Immature natural killer cell (primary cell): ENCODE measurements at places on chromosomes 4 and X. TPM values are rescaled to one million over a fixed set of nuclear protein-coding genes. Genes with fewer than 3 reads are reported as not detected.

DNA sequence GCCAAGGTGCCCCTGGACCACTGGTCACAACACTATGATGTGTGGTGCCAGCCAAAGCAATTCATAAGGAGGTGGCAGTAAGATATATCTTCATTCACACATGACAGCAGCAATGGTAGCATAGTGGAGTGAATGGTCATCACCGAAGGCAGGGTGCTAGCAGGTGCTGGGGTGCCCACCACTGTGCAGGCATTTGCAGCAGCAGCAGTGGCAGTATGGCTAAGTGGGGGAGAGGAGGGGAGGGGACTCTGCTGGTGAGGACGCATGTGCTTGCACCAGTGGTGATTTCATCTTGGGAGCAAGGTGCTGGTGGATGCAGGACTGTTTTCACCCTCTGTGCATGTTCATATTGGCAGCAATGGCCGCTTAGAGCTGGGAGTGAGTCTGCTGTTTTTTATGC lies 419.1 kb upstream of the KLHL4 start:
- no peaks in the 10 kb centered on the region for H3K36me3 ChIP-seq
- no peak for DNase-seq
- H3K27me3 ChIP-seq, result no peaks in the 10 kb centered on the region
- no peak overlapping the region for H3K4me3 ChIP-seq

Gene ADH1A
- not detected for polyA plus RNA-seq

DNA sequence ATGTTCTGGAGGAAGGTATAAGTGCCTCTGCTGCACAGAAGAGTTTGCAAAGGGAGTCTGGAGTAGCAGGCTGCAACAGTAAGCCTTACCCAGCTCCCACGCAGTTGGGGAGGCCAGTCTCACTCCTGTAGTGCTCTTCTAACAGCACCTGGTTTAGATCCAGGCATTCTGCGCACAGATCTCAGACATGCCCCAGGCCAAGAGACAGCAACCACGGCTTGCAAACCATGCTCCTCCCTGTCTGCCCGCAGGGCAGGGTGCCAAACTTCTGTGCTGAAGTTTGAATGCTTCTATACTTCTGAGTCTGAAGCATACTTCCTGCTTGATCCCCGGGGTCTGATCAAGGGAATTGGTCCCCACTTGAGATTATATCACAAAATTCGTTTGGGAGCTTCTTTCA lies 106.3 kb downstream of the LINC00632 start:
- no peaks in the 10 kb centered on the region for H3K4me1 ChIP-seq
- no peak for DNase-seq
- no peaks in the 10 kb centered on the region for H3K27me3 ChIP-seq
- H3K4me3 ChIP-seq, result no peak overlapping the region
- no peak overlapping the region for H3K27ac ChIP-seq

DNA sequence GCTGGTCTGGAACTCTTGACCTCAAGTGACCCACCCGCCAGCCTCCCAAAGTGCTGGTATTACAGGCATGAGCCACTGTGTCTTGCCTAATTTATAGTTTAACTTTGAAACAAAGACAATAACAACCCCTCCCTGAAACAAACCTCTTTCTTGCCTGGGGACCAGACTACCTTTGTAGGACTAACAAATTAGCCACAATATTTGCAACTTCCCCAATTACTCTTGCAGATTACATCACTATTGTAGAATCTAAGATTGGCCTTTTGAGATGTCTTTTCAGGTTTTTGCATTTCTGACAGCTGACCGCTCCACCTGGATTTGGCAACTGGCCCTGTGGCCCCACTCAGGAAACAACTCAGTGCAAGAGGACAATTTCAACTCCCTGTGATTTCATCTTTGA lies 84.8 kb downstream of the AKAP4 start:
- H3K27ac ChIP-seq, result no peak overlapping the region
- peaks cover 1% of the 10 kb centered on the region for H3K27me3 ChIP-seq
- no peak for DNase-seq

Gene CAPN6
- polyA plus RNA-seq, result not detected

DNA sequence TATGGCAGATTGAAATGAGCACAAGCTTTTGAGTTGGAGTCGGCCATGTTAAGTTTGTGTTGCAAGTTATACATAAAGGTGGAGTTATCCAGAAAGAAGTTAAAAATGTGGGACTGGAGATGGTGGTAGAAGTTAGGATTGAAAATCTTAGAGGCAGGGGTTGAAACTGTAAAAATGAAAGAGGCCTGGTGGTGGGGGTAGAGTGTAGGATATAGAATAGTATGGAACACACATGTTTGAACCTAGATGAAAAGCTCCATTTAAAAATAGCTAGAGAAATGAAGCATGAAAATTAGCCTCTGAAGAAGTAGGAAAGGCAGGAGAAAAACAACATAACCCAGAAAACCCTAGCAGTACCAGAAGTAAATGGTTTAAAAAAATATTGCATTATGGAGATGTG lies 131.8 kb upstream of the ENPEP start:
- no peak for DNase-seq
- no peaks in the 10 kb centered on the region for H3K4me1 ChIP-seq
- H3K36me3 ChIP-seq, result no peaks in the 10 kb centered on the region
- H3K4me3 ChIP-seq, result no peak overlapping the region
- peaks cover 4% of the 10 kb centered on the region for H3K27me3 ChIP-seq

Gene MAGEE1
- polyA plus RNA-seq, result 3.6 TPM

- H3K27me3 ChIP-seq, result no peaks in the 10 kb centered on the region
- H3K4me1 ChIP-seq, result no peaks in the 10 kb centered on the region
These were observed 144.8 kb downstream of the MAD2L1 start for GRCh38 chr4:119921830-119922229.

DNA sequence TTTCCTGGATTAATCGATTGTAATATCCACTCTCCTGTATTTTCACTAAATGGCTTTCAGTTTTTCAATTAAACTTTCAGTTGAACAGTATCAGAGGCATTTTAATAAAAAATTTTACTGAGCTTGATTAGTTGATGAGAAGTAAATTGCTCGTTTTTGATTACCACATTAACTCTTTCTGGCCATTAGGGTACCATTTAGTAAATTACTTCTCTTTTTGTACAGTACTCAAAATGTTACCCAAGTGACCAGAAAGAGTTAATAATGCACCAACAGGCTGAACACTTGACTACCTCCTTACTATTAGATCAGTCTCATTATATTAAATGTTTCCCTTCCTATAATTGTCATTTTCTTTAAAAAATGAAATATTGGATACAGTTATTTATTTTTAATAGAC lies 289.2 kb downstream of the TENM3 start:
- no peaks in the 10 kb centered on the region for H3K36me3 ChIP-seq
- no peak for DNase-seq
- H3K4me3 ChIP-seq, result no peak overlapping the region
- peaks cover 2% of the 10 kb centered on the region for H3K27me3 ChIP-seq

Gene NAP1L2
- polyA plus RNA-seq, result 2.4 TPM

DNA sequence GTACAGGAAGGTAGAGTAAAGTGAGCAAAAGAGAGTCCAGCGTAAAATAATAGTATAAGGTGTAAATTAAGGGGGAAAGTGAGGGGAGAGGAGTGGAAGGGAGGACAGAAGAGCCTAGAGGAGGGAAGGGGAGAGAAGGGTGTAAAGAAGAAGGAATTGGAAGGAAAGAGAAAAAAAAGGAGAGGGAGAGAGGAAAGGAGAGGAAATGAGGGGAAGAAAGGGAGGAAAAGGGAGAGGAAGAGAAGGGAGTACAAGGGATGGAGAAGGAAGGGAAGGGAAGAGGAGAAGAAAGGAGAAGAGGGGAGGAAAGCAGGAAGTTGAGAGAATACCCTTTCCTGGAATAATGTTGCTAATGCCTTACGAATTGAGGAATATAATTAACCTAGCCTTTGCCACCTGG lies 3.3 kb upstream of the FAT4 start:
- no peak overlapping the region for H3K27ac ChIP-seq
- no peaks in the 10 kb centered on the region for H3K36me3 ChIP-seq
- DNase-seq, result no peak

GRCh38 chr4:136392576-136392975 lies 1139.7 kb downstream of the PCDH18 start:
- H3K27ac ChIP-seq, result no peak overlapping the region
- no peaks in the 10 kb centered on the region for H3K27me3 ChIP-seq
- H3K4me1 ChIP-seq, result no peaks in the 10 kb centered on the region
- no peak overlapping the region for H3K4me3 ChIP-seq
- no peaks in the 10 kb centered on the region for H3K36me3 ChIP-seq

Gene GAGE1
- not detected for polyA plus RNA-seq

DNA sequence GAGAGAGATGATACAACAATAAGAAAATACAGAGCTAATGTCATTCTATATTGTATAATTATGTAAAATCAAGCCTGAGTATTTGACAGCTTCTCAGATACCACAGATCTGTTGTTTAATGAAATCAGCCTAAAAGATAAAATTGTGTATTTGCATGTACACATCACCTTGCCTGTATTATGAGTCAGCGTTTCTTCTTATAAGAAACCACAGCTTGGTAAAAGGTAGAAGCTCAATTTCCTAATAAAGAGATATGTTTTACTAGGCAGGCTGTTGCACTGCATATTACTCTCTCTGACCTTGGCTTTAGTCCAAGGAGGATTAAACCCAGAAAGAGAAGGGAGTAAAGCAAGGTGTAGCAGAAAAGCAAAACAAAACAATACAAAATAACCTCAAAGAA lies 121.3 kb downstream of the PPARGC1A start:
- DNase-seq, result no peak
- no peaks in the 10 kb centered on the region for H3K36me3 ChIP-seq
- H3K4me1 ChIP-seq, result no peaks in the 10 kb centered on the region
- no peak overlapping the region for H3K4me3 ChIP-seq
- no peaks in the 10 kb centered on the region for H3K27me3 ChIP-seq

GRCh38 chr4:183347146-183347545 lies 24.9 kb upstream of the CLDN24 start:
- H3K4me3 ChIP-seq, result no peak overlapping the region

Gene GLRA3
- not detected for polyA plus RNA-seq

Gene THOC2
- 20.6 TPM for polyA plus RNA-seq

Gene CLCN3
- polyA plus RNA-seq, result 9.2 TPM

Gene LONRF3
- polyA plus RNA-seq, result 3.0 TPM

DNA sequence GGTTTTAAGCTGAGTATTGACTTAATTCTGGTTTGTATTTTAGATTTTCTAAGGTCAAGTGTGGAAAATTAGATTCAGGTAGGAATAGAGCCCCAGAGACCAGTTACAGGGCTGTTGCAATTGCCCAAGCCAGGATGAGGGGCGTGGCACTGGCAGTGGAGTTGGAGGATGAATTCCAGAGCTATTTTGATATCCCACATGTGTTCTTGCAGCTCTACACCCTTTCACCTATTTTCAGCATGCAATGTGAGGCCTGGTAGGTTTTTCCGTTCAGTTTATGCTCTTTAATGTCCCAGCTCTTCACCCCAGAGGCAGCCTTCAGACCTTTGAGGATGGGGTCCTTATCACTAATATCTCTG lies 17.9 kb upstream of the OGT start:
- no peak overlapping the region for H3K27ac ChIP-seq
- no peak overlapping the region for H3K4me3 ChIP-seq
- no peaks in the 10 kb centered on the region for H3K36me3 ChIP-seq
- DNase-seq, result no peak

DNA sequence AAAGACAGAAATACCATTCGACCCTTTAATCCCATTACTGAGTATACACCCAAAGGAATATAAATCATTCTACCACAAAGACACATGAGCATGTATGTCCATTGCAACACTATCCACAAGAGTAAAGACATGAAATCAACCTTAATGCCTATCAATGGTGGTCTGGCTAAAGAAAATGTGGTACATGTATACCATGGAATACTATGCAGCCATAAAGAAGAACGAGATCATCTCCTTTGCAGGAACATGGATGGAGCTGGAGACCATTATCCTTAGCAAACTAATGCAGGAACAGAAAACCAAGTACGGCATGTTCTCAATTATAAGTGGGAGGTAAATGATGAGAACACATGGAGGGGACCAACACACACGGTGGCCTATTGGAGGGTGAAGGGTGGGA lies 7.9 kb downstream of the SCLT1 start:
- H3K4me1 ChIP-seq, result peaks cover 53% of the 10 kb centered on the region
- DNase-seq, result no peak
- no peaks in the 10 kb centered on the region for H3K27me3 ChIP-seq
- no peak overlapping the region for H3K4me3 ChIP-seq
- peaks cover 20% of the 10 kb centered on the region for H3K36me3 ChIP-seq

DNA sequence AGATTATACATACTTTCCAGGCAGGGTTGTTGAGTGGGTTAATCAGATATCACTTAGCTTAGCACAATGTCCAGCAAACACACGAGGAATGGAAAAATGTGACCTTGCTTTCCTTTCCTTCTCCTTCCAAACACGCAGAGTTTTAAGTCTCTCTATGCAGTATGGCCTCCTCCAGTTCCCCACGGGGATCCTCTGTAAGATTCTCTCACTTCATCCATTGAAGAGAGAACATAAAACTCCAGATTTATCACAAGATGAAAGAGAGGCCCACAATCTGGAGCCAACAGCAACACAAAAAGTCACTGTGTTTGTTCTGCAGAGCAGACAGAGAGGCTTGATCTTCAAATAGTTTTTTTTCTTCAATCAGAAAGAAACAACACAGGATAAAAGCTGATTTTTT lies 336.8 kb upstream of the CLNK start:
- no peaks in the 10 kb centered on the region for H3K4me1 ChIP-seq
- no peaks in the 10 kb centered on the region for H3K36me3 ChIP-seq
- DNase-seq, result no peak
- no peaks in the 10 kb centered on the region for H3K27me3 ChIP-seq

GRCh38 chr4:180219080-180219479 lies 2024.1 kb upstream of the TENM3 start:
- no peaks in the 10 kb centered on the region for H3K27me3 ChIP-seq
- no peak for DNase-seq
- H3K4me3 ChIP-seq, result no peak overlapping the region
- no peak overlapping the region for H3K27ac ChIP-seq

DNA sequence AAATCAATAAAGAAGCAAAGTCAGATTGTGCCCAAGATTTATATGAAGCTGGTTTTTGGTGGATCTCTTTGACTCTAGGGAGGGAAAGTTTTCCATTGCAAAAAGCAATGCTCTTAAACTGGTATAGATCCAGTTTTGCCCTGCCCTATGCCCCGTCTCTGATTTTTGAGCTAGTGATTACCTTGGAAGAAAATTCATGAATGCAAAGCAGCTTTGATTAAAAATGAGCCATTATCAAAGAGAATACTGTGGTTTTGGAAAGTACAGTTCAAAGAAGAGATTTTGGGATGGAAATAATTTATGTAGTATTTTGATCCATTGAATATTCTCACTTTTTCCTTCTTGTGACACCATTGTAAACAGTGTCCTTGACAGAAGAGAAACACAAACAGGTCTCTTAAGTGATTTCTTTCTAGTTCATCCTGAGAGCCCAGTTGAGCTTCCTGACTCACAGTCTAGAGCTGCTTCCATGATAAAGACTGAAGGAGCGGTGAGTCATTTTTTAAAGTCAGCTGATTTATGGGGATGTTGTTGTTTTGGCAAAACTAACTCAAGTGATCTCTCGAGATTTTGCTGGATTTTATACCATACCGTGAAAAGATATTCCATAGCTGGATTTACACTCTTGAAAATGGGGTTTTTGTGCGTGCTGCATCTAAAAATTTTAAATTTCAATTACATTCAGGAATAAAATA lies 76.7 kb downstream of the AFF1 start:
- H3K36me3 ChIP-seq, result no peaks in the 10 kb centered on the region
- peaks cover 8% of the 10 kb centered on the region for H3K27me3 ChIP-seq
- H3K4me3 ChIP-seq, result no peak overlapping the region
- no peak overlapping the region for H3K27ac ChIP-seq
